ENCODE measurements at places on chromosomes 7 and 10. TPM values are rescaled to one million over a fixed set of nuclear protein-coding genes. Genes with fewer than 3 reads are reported as not detected.

Gene SMKR1
- total RNA-seq: not detected

- no peak for DNase-seq
Measured at GRCh38 chr10:50607356-50607925, 16.3 kb downstream of the SGMS1 start.

DNA sequence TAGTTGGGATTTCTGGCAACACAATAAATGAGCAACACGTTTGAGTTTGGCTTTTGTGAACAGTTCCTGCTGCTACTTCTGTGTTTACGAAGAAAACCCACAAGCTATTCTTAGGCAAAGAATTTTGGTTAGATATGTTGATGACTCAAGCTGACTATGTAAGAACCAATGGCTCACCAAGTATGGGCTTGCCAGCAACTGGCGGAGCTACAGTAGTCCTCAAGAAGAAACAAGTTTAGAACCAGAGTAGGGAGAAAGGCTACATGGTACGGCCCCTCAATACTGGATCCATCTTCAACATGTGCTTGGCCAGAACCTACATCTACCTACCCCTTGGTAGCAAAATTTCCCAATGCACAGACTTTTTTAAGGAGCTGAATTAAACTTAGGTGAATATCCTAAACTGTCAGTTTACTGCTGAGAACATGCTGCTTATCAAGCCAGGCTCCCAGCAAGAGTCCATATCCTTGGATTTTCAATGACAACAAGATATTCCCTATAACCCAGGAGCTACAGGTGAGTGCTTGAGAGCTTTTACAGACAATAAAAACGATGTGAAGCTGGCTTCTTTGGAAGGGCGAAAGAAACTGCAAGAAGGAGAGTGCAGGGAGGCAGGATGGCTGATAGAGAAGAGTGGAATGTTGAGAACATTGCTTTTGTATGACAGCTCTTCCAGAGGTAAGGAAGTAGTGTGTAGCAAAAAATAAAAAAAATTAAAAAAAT lies 74.3 kb upstream of the ASAH2 start:
- peak; percentile 22 for DNase-seq

DNA sequence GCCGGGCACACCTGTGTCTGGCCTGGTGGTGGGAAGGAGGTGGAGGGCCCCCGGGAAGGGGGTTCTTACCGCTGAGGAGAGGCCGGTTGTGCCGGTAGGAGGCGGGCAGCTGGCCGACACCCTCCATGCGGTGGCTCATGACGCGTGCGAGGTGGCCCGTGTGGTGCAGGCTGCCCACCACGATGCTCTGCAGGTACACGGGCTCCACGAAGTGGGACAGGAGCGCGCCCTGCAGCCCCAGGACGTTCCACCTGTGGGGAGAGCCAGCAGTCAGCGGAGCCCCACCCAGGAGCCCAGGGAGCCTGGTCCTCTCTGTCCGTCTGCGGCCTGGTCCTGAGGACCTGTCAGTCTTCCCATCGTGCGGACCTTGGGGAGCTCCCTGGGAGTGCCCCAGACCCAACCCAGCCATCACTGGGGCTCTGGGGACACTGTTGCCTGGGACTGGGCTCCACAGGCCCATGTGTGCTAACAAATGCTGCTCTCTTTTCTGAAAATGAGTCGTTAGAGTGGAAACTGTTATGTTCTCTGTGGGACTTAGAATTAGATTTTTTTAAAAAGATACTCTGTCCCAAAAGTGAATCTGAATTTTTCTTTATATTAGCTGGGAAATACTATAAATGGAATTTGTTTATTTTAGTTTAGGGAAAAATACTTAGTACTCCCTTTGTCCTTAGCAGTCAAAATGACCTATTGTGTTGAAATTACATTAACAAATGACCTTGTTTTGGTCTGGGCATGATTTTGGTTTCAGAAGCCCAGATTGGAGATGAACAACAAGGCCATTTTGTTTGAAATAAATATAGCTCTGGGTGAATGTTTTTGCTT lies 143.9 kb downstream of the WDR37 start:
- peak; percentile 6 for DNase-seq

- DNase-seq: no peak
Measured at GRCh38 chr7:8084836-8085235, 116.2 kb downstream of the GLCCI1 start.
